Activated gamma-delta T cell treated with Interleukin-2 at 50 U/mL for 16 hours (primary cell): ENCODE measurements at places on chromosomes 2 and 18.

DNA sequence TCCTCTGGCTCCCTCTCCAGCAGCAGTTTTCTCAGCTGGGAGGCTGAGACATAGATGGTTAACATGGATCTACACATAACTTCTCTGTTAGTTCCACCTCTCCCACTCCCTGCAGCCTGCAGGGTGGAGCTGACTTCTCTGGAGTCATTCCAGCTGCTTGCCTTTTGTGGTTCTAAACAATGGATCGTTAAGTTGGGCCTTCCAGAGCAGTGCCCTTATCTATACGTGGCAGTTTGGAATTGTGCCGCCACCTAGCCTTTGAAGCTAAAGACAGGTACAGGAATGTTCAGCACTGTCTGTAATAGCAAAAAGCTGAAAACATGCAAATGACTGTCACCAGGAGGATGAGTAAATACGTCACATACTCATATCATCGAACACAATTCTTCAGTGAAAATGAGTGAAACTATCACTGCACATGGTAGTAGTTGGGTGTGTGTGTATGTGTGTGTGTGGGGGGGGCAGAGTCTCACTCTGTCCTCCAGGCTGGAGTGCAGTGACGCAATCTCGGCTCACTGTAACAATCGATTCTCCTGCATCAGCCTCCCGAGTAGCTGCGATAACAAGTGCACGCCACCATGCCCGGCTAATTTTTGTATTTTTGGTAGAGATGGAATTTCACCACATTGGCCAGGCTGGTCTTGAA is 50.3 kb downstream of the SH2D6 start:
- no peak for DNase-seq

- no peak for DNase-seq
Measured at GRCh38 chr18:25229081-25229480, 122.9 kb downstream of the ZNF521 start.

DNA sequence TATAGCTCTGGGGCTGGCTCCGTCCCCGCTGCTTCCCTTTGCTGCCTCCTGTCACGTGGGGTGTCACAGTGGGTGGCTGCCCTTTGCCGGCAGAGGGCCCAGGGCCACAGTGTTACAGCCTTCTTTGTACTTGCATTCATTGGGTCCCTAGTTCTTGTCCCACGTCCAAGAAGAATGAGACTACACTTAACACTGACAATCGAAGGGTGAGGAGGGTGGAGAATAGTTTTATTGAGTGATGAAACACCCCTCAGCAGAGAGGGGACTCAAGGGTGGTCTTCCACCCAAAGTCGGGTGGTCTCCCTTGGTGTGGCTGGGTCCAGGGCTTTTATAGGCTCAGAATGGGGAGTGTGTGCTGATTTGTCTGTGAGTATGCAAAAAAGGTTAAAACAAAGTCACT is 1.9 kb downstream of the ATG4B start:
- no peak for DNase-seq

DNA sequence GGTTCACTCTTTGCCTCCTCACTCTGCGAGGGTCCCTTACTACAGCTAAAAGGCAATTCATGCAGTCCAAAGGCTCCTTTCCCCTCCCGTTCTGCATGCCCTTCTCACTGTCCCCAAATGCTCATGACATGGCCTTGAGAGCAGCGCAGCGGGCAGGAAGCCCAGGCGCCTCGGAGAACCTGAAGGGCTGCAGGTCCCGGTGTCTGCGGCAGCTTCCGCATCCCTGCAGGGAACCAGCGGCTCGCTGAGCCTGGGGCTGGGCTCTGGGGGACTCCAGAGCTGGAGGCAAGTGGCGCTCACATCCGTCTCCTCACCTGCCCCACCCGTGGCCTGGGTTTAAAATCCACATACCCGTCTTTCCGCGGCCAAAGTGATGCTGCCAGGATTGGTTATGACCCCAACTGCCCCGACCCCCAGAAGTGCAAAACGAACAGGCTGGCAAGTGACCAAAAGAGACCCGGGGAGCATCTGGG is 462 bp upstream of the CIDEA start:
- DNase-seq = no peak

DNA sequence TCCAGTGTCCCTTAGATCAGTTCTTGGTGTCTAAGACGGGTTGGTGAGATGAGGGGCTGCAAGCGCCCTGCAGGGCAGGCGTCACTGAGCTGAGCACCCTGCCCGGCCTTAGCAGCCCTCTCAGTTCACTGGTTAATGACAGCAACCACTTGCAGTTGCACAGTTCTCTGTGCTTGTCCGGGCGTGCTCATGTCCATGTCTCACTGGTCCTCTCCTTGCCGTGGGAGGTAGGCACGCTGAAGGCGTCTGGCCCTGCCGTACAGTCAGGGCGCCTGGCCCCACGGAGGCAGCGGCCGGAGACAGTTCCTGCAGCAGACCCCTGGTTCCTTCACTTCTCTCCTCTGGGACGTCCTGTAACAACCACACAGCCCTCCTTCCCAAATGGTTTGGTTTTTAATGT is 75.3 kb downstream of the ARHGEF4 start:
- DNase-seq = no peak
